Umbilical cord (tissue), 2 donors: ENCODE measurements at places on chromosomes 1 and 21.
A peak's percentile ranks its signal among the peaks of the same experiment; 100 is the strongest.

DNA sequence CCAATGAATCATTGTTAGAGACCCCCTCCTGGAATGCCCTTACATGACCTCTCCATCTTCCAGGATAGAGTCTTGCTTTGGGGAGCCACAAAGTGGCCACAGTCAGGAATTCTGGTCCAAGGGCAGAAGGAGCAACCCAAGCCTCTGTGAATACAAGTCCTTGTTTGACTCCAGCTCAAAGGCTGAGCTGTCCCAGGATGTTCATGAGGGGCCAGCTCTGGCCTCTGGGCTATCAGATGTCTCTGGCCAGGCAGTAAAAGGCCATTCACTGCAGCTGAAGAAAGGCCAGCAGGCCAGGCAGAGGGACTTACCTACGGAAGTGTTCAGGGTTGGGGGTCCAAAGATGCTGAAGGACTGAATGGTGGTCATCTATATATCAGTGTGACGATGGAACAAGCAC lies 98.3 kb upstream of the IPO9 start:
- DNase-seq = no peak

DNA sequence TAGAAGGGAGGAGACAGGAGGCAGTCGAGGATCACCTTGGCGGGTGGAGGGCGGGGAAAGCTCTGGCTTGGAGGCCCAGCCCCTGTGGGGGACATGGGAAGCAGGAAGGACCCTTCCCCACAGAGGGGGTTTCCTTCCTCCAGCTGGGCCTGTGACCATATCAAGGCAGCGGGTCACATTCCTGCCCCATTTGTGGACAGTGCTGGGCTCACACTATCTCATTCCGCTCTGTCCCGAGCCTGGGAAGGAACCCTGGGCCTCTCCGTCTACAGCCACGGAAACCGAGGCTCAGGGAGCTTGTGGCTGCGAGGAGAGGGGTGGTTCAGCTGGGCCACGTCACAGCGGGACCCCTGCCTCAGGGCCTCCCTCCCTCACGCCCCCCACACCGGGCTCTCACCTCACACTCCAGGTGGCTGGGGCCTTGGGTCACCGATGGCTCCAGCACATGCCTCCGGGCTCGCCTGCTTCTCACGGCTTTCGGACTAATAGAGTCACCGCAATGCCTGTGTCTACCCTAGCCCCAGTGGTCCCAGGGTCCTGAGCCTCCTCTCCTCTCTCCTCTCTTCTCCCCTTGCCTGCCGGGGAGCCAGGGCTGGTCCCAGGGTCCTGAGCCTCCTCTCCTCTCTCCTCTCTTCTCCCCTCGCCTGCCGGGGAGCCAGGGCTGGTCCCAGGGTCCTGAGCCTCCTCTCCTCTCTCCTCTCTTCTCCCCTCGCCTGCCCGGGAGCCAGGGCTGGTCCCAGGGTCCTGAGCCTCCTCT lies 56.4 kb downstream of the SLC19A1 start:
- DNase-seq = no peak

DNA sequence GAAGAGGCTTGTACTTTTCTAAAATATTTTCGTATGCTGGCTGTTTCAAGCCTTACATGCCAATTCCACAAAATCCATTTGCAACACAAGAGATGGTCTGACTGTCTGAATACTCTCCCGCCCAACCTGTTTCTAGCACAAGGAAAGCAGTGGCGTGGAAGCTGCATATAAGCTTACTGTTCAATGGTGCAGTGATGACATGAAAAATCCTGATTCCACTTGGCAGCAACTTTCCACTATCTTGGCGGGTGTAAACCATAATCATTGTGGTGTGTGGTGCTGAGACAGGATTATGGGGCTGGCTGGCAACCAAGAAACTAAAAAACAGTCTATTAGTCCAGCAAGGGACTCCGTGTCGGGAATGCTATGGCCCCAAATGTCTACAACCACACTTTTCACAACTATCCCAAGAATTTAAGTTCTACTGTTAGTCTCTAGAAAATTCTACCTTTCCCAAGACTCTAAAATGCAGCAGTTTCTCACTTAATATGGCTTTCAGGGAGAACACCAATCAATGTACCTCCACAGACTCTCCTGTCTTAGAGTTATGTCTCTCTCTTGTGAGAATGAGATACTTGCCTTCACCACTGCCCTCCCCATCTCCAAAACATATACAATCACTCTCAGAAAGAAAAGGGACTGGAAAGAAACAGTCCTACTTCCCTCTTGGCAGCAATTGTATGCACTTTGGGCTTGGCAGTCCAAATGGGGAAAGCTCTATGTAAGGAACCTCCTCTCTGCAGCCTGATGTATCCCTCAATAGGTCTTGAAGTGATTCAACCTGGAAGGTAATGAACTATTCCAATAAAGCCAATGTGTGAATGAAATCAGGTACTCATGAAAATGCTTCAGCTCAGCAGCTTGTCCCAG lies 9.5 kb downstream of the COLGALT2 start:
- peak; percentile 68 for DNase-seq

DNA sequence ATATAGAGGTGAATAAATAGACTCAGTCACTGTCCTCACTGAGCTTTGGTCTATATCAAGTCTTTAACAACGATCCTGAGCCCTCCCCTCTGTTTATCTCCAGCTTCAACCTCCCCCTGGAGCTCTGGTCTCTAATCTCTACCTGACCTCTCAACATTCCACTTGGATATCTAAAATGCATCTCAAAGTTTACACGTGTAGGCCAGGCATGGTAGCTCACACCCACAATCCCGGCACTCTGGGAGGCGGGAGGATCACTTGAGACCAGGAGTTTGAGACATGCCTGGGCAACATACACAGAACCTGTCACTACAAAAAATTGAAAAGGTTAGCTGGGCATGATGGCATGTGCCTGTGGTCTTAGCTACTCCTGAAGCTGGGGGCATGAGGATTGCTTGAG lies 53.4 kb downstream of the GADD45A start:
- no peak for DNase-seq

DNA sequence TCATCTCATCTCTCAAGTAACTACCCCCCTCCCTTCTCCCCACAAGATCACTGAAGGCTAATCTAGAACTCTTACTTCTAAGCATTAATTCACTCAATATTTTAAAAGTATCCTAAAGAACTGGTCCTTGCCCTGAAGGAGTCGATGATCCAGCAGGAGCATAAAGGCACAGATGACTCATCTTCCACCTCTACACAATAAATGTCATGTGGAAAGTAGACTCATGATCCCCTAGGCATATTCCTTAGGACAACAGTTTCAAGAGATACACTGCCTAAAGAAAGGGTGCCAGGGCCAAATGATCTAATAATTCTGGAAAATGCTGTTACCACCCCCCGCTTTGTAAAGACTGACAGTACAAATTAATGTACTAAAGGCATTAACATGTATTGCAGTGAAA lies 85.8 kb upstream of the DIRAS3 start:
- DNase-seq = no peak

DNA sequence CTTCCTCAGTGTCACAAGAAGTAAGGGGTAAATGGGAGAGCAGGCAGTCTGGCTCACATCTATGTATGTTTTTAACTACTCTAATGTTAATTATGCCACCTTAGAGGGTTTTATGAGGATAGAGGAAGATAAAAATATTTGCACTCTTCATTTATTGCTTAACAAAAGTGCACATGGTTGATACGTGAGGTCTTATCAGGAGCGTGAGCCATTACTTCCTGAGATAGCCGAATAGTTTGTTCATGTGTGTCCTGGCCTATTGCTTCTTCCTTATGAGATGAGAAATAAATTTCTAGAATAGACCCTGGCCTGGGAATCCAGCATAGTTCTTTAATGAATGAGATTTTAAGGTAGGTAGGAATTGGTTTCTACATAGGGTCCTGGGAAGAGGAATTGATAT lies 471.1 kb upstream of the B3GALT2 start:
- DNase-seq = no peak

DNA sequence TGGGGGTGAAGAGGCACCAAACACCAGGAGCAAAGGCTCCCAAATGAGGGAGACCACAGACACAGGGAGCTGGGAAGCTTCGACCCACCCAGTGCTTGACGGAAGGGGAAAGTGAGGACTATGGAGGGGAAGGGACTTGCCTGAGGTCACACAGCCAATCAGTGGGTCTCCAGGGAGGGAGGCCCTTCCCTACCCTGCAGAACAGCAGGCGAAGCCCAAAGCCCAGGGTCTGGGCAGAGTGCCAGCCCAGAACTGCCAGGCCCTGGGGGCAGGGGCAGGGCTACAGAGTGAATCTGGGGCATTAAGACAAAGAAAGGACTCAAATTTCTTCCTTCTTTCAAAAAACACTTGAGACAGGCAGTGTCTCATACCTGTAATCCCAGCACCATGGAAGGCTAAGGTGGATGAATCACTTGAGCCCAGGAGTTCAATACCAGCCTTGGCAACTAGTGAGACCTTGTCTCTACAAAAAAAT lies 45.5 kb upstream of the ECE1 start:
- DNase-seq = peak; percentile 62

GRCh38 chr1:82108843-82109242 lies 308.1 kb downstream of the ADGRL2 start:
- DNase-seq = no peak

DNA sequence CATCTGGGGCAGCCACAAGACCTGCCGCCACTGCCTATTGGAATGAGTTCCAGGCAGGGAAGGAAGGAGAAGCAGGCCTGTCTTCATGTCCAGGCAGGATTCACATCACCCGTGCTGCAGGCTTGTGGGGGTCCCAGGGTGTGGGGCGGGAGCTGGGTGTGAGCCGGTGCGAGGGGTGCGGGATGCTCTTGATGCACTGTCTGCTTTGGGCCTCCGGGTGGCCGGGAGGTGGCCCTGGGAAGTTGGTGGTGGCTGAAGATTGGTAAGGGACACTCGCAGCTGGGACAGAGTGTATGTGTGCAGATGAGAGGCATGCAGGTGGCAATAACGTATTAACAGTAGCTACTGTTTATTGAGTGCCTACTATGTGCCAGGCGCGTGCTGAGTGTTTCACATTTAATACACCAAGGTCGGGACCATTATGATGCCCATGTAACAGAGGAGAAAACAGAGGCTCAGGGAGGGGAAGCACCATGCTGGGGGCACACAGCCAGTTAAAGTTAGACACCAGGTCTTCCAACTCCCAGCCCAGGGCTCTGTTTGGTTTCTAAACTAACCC lies 3.3 kb downstream of the CROCC start:
- DNase-seq = no peak

DNA sequence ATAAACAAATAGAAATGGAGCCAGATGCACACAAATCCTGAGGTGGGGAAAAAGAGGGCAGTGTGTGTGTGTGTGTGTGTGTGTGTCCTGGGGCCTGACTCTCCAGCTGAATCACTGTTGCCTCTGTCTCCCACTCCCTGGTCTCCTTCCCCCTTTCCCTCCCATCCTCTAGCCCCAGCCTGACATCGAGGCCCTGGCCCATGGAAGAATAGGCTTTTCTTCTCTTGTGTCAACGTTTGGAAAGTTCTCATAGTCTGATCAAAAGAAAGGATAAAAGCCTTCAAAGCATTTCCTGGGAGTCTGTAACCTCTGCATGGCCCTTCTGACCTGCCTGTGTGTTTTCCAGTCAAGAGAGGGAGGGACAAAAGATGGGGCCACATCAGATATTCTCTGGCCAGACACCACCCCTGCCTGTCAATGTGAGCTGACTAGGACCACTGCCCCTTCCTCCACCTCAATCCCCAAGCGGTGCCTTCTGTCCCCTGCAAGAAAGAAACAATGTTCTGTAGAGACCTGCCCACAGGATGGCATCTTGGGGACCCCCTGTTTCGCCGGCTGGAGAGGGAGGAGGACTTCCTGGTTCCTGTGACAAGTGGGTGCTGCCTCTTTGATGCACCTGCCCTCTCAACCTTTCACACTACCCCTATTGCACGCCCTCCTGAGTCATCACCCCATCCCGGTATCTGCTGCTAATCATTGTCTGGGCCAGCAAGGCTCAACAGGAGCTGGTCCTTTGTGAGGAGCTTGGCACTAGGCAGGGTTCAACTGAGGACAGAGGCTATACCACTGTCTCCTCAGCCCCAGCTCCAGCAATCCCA lies 16.2 kb downstream of the KCNJ10 start:
- DNase-seq = no peak

DNA sequence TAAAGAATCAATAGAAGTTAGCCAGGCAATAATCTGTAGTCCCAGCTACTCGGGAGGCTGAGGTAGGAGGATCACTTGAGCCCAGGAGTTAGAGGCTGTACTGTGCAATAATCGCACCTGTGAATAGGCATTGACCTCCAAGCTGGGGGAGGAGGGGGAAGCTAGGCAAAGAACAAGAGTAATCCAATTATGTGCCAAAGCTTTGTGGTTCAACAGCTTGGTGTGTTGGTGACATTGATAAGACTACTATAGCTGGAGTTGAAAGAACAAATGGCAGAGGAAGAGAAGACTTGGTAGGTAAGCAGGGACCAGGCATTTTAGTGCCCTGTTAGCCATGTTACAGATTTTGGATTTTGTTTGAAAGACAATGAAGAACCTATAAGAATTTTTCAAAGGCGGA lies 2.1 kb upstream of the TMCO2 start:
- DNase-seq = no peak

GRCh38 chr21:33968080-33968994 lies 52.7 kb upstream of the ATP5PO start:
- DNase-seq = peak; percentile 61

DNA sequence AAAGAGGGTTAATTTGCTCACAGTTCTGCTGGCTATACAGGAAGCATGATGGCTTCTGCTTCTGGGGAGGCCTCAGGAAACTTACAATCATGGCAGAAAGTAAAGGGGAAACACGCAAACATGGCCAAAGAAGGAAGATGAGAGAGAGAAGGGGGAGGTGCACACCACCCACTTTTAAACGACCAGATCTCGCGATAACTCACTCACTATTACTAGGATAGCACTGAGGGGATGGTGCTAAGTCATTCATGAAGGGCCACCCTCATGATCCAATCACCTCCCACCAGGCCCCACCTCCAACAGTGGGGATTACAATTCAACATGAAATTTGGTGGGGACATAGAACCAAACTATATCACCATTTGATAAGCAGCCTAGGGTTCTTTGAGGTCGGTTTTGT lies 2.4 kb upstream of the C1orf115 start:
- DNase-seq = no peak

DNA sequence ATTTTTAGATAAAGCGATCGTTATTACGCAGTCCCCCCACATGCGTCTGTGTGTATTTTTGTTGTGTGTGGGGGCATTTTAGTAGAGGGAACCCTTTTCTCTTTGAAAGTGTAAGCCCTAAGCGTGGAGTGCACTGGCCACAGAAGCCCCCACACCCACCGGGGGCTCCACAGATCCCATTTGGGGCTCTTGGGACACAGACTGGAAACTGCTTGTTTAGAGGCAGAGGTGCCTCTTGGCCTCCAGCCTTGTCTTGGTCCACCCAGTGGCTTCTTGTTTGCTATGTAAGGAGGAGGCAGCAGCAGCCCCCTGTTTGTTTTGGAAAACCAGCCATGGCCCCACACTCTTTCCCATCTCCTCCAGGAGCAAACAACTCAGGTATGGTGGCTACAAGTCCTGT lies 42.8 kb downstream of the SLC37A1 start:
- no peak for DNase-seq

- DNase-seq = no peak
Observed at GRCh38 chr1:160064164-160064563, 5.8 kb downstream of the KCNJ10 start.

- DNase-seq = no peak
Observed at GRCh38 chr1:39762550-39763540, 8.3 kb downstream of the OXCT2 start.

GRCh38 chr1:168585937-168586336 lies 9.5 kb downstream of the XCL1 start:
- no peak for DNase-seq

- no peak for DNase-seq
Observed at GRCh38 chr1:41101076-41101475, 79.6 kb upstream of the SLFNL1 start.
